CD4-positive, alpha-beta T cell treated with Interferon alpha-2 for 1 hour (primary cell): ENCODE measurements at places on chromosomes 16 and 17.

DNA sequence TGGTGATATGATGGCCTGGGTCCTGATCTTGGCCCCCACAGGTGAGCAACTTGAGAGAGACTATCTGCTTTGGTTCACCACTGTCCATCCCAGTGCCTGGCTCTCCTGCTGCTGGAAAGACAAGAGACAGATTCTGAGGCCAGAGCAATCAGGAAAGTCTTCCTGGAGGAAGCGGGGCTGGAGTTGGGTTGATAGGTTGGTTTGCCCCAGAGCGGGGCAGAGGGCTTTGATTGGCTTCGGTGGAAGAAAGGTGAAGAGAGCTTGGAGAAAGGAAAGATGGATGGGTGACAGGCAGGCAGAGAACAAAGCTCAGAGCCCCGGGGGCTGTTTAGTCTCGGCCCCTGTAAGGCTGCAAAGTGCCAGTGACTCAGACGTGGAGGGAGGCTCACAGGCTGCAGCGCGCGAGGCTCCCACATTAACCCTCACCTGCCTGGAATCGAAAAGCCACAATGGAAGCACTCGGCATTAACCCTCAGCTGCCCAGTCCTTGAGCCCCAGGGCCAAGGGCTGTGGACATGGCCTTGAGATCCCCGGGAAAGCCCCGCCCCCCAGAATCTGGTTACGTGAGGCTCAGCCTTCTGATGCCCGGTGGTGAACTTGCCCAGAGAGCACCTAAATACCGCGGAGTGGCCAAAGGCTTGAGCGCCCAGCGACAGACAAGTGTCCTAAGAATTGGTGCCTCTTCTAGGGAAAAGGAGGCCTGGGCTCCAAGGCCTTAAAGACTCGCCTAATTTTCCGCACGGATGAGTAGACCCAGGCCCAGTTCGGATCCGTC is 996 bp upstream of the CPNE2 start:
- DNase-seq, result no peak

- DNase-seq, result no peak
Measured at GRCh38 chr16:85629853-85630252, 16.7 kb downstream of the GSE1 start.

DNA sequence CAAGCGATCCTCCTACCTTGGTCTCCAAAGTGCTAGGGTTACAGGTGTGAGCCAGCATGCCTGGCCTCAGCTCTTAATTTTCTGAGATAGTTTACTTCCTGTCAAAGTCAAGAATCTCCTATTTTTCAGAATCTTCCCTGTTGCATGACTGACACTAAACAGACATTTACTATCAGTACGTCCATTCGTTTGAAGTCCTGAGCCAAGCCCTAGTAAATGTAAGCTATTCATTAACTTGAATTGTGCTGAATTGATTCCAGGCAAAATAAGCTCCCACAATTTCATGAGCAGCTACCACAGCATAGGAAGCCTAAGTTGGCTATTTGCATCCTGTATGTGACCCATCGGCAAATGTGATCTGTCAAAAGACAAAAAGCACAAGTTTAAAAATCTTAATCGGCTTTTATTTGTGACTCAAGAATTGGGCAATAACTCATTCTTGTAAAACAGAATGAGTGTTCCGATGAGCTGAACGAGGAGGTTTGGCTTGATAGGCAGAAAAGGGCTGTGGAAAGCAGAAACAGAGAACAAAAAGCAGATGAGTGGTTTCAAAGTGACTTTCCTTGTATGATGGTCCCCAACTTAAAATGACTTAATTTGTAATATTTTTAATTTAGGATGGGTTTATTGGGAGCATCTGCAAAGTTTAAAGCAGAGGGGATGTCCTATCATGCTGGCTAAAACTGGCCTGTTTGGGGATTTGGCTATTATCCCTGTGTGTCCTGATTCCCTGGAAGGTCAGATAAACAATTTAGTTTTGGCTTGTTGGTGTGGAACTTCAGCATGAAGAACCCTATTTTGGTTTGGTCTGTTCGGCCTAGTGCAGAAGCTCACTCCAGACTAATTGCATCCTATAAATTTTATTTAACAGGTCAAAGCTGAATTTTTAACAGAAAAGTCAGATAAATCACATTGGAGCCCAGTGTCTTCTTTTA is 14.2 kb downstream of the RNF112 start:
- no peak for DNase-seq

DNA sequence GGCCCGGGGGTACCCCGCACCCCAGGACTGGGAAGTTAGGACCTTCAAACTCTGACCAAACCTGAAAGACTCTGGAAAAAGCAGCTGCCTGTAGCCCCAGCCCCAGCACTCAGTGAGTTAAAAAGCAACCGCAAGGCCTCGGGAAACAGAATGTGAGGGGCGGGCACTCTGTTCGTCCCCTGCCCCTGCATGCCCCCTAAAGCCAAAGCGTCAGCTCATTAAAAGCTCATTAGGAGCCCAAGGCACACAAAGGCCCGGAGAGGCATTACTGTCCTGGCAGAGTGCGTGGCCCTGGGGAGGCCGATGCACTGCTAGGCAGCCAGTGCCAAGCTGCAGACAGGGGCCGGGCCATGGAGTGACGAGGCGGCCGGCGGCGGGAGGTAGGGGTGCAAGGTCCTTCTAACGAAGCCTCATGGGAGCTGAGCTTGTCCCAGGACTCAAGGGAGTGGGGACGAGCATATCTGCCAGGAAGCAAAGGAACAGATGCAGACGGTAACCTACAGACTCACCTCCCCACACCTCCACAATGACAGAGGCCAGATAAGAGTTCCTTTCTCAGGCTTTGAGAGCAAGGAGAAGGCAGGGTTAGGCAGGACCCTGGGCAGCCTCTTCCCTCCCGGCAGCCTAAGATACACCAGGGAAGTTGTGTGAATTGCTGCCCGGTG is 116.8 kb downstream of the ENGASE start:
- no peak for DNase-seq

GRCh38 chr16:84423416-84423837 is 55.1 kb downstream of the ATP2C2 start:
- DNase-seq, result peak; percentile 18

DNA sequence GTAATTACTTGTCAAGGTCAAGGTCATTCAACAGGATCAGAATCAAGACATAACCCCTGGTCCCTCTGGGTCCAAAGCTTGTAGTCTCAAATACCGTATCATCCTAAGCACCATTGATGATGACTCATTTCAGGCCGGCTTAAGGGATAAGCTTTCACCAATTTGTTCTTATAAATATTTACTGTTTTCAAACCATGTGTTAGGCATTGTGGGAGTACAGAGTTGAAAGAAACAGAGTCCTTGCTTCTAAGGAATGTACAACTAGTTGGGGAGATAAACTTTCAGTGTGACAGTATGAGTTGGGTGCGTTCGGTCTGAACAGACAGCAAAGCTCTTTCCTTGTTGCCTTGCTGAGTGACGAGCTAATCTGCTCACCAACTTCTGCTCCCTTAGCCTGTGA is 183.5 kb upstream of the MAF start:
- DNase-seq, result no peak

DNA sequence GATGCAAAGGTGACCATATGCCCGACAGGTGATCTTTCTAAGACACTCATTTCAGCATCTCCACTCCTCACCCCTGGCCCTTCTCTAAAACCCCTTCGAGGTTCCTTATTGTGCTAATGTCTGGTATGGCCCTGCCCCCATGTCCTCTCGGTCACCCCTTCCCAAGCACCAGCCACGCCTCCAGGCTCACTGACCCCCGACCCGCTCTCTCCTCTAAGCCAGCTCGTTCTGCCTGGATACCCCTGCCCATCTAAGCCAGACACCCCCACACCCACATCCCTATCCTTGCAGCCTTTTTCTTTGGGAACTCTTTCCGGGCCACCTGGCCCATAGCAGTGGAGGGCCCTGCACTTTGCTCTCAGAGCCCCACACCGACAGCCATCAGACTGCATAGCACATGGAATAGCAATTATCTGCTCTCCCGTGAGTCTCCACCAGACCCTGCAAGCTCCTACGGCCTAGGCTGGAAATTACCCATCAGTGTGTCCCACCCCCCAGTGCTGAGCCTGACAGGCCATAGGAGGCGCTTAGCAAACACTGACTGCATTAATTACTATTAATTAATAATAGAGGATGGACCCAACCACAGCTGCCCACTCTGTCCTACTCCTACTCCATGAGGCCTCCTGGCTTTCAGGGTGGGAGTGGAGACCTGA is 176.7 kb downstream of the TMEM132E start:
- no peak for DNase-seq
